Muscle of leg (tissue), 16 donors: ENCODE measurements at places on chromosomes 1 and 21. TPM values are rescaled to one million over a fixed set of nuclear protein-coding genes. Genes with fewer than 3 reads are reported as not detected.

- no peak for DNase-seq
Observed at GRCh38 chr1:39431927-39432326, 59.5 kb upstream of the BMP8A start.

DNA sequence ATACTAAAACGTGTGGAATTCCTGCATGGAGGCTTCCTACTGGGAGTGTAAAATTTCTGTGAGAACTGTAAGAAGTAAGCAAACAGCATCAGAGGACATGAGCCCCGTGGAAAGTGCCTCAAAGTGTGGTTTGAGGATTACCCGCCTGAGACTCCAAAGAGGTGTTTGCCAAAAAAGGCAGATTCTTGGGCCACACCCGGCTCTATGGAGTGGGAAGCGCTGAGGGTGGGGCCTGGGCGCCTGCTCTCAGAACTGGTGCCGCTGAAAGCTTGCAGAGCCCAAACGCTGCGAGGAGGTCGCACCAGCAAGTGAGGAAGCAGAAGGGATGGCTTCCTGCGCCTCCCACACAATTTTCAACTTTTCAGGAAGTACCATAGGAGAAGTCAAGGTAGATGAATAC is 43.0 kb upstream of the PSEN2 start:
- peak; percentile 83 for DNase-seq

Gene LENEP
- not detected for polyA plus RNA-seq

Gene CDC20
- 23.0 TPM for polyA plus RNA-seq

Gene TNFRSF8
- polyA plus RNA-seq, result 0.20 TPM

Gene TRNP1
- 2.5 TPM for polyA plus RNA-seq
